Activated T-helper 1 cell treated with anti-CD3 and anti-CD28 coated beads, Interleukin-12 subunit alpha, Interleukin-12 subunit beta, Interleukin-2, Interleukin-4 antibody, amounts not matched to agents 30 ng/mL and 10 ng/mL and 1 ng/mL, durations not matched to agents 14 hours and 24 hours and 36 hours (primary cell): ENCODE measurements at places on chromosomes 13 and 19. TPM values are rescaled to one million over a fixed set of nuclear protein-coding genes. Genes with fewer than 3 reads are reported as not detected.
A peak's percentile ranks its signal among the peaks of the same experiment; 100 is the strongest.

NR2F6 gene
- 14.3 and 14.4 TPM in 2 replicates for total RNA-seq

ZBTB32 gene
- total RNA-seq: 126 TPM in 2 replicates

KIR3DL2 gene
- total RNA-seq: 0.65 and 1.1 TPM in 2 replicates

EBI3 gene
- total RNA-seq: 43.3 and 49.7 TPM in 2 replicates

SPACA4 gene
- total RNA-seq: not detected in 2 replicates

VSTM2B gene
- total RNA-seq: not detected in 2 replicates

GRCh38 chr19:7349231-7349591 is 474 bp downstream of the ARHGEF18 start:
- DNase-seq: no peak

GRCh38 chr19:43731846-43732245 is 16.0 kb downstream of the IRGC start:
- DNase-seq: no peak

DNA sequence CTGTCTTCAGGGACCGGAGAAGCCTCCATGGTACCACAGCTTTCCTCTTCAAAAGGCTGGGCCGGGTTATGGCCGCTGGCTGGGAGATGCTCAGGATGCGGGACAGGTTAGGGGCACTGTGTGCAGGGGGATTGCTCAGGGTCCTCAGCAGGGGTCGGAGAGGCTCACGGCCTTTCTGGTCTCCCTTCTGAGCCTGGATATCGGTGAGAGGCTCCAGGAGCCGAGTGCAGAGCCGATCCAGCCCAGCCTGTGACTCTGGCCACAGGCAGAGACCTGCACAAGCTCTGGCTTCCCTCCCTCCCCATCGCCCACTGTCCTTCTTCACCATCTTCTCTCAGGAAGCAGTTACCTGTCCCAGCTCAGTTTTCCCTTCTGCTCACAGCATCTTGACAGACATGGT is 306.0 kb downstream of the ZNF536 start:
- no peak for DNase-seq

DNA sequence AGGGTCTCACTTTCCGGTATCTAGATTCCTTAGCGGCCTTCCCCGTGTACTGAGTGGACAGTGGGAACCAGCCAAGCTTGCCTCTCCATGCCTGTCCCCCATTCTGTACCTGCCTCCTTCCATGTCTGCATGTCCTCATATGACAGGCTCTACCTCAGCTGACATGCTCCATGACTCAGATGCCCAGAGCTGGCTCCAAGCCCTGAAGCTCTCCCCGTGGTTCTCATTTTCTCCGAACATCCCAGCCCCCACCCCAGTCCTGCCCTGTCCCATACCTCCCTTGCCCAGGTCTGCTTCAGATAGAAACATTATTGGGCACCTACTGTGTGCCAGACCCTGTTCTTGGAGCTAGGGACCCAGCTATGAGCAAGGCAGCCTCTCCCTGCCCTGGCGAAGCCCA is 17.1 kb upstream of the SHFL start:
- DNase-seq: no peak

GRCh38 chr19:5803752-5804515 is 933 bp upstream of the NRTN start:
- DNase-seq: peak; percentile 92

GRCh38 chr13:49029570-49029969 is 53.9 kb downstream of the FNDC3A start:
- DNase-seq: no peak

DNA sequence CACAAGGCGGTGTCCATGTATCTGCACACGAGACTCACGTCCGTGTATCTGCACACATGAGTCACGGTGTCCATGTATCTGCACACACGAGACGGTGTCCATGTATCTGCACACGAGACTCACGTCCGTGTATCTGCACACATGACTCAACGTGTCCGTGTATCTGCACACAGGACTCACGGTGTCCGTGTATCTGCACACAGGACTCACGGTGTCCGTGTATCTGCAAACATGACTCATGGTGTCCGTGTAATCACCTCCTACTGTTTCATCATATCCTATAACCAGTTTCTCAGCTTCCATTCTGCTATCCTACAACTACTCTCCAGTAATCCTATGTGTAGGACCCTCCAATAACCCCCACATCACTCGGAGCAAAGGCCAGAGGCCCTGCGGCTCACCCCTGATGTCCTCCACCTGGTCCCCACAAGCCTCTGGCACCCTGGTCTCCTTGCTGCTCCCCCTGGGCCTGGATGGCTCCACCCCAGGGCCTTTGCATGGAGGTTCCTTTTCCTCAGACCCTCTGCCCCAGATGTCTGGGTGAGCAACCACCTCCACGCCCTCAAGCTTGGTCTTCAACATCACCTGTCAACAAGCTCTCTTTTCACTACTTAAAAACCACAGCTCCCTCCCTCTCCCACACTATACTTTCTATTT is 2.5 kb upstream of the TMEM255B start:
- no peak for DNase-seq

- no peak for DNase-seq
These were observed 349.5 kb downstream of the NDFIP2 start for GRCh38 chr13:79830426-79830825.

DNA sequence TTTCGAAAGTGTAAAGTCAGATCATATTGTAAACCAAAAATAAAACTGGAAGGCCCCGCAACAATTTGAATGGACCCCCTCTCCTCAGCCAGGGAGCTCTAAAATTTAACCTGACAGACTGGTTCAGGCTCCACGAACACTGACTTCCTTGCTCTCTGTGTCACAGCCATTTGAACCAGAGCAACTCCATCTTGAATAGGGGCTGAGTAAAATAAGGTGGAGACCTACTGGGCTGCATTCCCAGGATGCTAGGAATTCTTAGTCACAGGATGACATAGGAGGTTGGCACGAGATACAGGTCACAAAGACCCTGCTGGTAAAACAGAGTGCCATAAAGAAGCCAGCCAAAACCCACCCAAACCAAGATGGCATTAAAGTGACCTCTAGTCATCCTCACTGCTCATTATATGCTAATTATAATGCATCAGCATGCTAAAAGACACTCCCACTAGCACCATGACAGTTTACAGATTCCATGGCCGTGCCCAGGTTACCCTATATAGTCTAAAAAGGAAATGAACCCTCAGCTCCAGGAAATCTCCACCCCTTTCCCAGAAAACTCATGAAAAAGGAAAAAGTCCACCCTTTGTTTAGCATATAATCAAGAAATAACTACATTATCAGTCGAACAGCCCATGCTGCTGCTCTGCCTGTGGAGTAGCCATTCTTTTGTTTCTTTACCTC is 43.1 kb downstream of the RFXAP start:
- DNase-seq: no peak

GRCh38 chr13:34833562-34834182 is 108.4 kb upstream of the NBEA start:
- no peak for DNase-seq

DNA sequence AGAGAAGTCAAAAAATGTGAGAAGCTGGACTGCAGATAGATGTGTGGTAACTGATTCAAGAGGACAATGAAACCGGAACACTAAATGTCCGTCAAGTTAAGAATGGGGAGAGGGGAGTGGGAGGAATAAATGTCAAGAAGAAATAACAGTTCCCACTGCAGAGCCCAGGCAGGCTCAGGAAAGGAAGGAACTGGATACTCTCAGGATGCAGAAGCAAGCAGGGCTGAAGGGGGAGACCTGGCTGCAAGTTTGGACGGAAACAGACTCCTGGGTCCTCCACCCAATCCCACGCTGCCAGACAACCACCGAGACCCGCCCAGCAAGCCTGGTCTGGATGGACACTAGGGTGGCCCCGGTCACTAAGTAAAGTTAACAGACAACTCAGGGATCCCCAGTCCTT is 18.1 kb downstream of the TUBGCP3 start:
- DNase-seq: no peak

- no peak for DNase-seq
These were observed 1396.4 kb downstream of the EFNB2 start for GRCh38 chr13:105139048-105139379.

GRCh38 chr19:42174958-42175734 is 42.3 kb downstream of the DEDD2 start:
- no peak for DNase-seq

- no peak for DNase-seq
These were observed 6.1 kb downstream of the SACS start for GRCh38 chr13:23427342-23427843.

GRCh38 chr13:21058361-21058760 is 3.0 kb downstream of the LATS2 start:
- DNase-seq: no peak

- peak; percentile 46 for DNase-seq
These were observed 14.6 kb downstream of the NACC1 start for GRCh38 chr19:13132471-13133180.

GRCh38 chr19:17540174-17540573 is 15.3 kb upstream of the COLGALT1 start:
- DNase-seq: no peak

GRCh38 chr19:10418485-10419199 is 1.7 kb upstream of the PDE4A start:
- no peak for DNase-seq
